ENCODE measurements at places on chromosomes 4 and X.

GRCh38 chr4:8532245-8532781 is 47.9 kb upstream of the GPR78 start:
- no peak for DNase-seq

GRCh38 chr4:2428496-2429213 is 9.9 kb downstream of the CFAP99 start:
- no peak for DNase-seq

GRCh38 chr4:140568507-140569306 is at the start of gene UCP1:
Gene UCP1, minus strand, starts transcription at chr4:140568961. Its CDS starts 232 bp downstream, at chr4:140568729.
- no peak for DNase-seq

GRCh38 chr4:187937557-187937956 is 58.0 kb upstream of the ZFP42 start:
- no peak for DNase-seq

- peak; percentile 31 for DNase-seq
Observed at GRCh38 chr4:152534541-152535359, 1.1 kb downstream of the FBXW7 start.

- DNase-seq: no peak
Observed at GRCh38 chr4:55258152-55258865, 87.7 kb upstream of the SRD5A3 start.

GRCh38 chrX:20378233-20378920 is 111.7 kb upstream of the RPS6KA3 start:
- no peak for DNase-seq

DNA sequence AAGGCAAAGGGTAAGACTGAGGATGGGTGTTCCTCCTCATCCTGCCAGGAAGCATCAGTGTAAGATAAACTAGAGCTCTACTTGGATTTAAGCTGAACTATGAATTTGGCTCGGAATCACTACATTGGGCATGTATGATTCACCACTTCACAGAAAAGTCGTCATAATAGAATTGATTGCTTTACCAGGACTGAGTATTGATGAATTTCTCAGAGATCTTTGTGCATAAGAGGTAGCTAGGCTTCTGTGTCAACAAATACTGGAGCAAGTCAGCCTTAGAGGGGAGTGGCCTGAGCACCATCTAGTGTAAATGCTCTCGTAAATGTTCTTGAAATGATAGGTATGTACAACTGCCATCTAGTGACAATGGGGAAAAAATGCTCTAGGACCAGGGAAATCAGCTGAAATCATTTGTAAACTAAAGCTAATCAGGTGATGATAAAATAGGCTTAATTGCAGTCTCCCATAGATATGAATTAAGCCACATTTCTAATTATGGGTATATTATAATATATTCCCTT is 309.5 kb upstream of the FMR1 start:
- DNase-seq: no peak

- DNase-seq: peak; percentile 78
Observed at GRCh38 chr4:3765271-3766035, 732 bp upstream of the ADRA2C start.

GRCh38 chrX:132216806-132217202 is 2.4 kb downstream of the RAP2C start:
- no peak for DNase-seq

- DNase-seq: no peak
Observed at GRCh38 chrX:9141496-9141895, 107.6 kb upstream of the FAM9B start.

- no peak for DNase-seq
Observed at GRCh38 chrX:50165727-50166126, 35.1 kb downstream of the AKAP4 start.

GRCh38 chr4:189870511-189871234 is 70.0 kb upstream of the FRG1 start:
- DNase-seq: no peak

- DNase-seq: no peak
Observed at GRCh38 chrX:136646602-136647239, 1.2 kb upstream of the CD40LG start.

GRCh38 chr4:95250544-95251137 is 298.1 kb downstream of the UNC5C start:
- no peak for DNase-seq

GRCh38 chr4:90842960-90843359 is 715.8 kb downstream of the CCSER1 start:
- DNase-seq: no peak

DNA sequence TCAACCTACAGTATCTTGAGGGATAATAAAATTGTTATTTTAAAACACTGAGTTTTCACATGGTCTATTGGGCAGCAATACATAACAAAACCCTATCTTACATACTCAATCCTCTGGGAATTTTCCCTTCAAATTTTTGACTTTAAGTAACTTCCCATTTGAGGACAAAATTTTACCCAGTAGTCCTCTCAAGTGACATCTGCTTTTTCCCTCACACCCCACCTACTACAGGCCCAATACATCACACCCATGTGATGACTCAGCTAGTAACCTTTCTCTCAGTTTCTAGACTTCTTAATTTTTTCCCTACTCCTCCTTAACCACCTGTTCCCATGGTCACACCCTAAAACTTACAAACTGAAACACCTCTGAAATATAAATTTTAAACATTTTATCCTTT is 12.2 kb upstream of the RAP1GDS1 start:
- no peak for DNase-seq

DNA sequence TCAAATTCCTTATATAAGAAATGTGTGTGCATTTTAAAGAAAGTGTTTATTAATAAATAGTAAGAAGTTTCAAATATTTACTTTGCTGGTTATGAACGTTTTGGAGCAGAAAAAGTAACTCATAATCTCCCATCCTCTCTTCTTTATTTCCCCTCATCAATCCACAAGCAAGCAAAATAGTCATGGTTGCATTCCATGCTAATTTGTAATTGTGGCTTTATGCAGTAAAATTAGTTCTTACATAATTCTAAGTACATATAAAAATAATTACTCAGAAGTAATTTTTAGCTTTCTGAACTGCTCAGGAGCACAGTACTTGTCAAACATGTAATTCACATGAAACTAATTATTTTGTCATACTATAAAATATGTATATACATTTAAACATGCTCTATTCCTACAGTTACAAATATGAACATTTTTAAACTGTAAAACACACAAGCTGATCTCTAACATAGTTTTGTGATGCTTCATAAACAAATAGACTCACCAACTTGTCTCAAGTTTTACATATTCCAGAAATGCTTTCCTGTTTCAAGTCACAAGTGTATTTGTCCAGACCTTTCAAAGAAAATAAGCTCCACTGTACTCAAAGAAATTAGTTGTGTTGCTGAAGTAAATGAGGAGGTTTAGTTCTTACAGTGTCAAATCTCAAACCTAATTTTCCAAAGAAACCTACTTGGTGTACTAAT is 218.9 kb downstream of the PABPC4L start:
- DNase-seq: no peak

GRCh38 chr4:184403384-184403781 is 71.0 kb downstream of the IRF2 start:
- no peak for DNase-seq

Data from HEK293T (cell line).